Head of caudate nucleus (tissue), 42 donors: ENCODE measurements at places on chromosomes 1 and 21.
A peak's percentile ranks its signal among the peaks of the same experiment; 100 is the strongest.

DNA sequence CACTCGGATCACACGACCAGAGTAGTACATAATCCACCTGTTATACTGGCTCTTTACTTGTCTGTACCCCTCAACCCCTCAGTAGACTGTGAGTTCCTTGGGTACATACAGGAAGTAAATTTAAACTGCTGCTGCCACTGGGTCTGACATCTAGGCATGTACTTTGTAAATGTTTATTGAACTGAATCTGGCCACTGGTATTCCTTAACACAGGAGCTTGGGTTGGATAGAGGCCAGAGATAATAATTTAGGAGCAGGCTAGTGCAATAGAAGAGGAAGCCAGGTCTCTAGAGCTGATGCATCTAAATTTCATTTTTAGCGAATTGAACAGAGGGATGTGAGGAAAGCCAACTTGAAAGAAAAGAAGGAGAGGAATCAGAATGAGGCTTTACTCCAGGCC, 12.4 kb downstream of the TTC4 start:
- no peak for DNase-seq

- DNase-seq: no peak
These were observed 15.8 kb downstream of the PLPP3 start for GRCh38 chr1:56563568-56563967.

DNA sequence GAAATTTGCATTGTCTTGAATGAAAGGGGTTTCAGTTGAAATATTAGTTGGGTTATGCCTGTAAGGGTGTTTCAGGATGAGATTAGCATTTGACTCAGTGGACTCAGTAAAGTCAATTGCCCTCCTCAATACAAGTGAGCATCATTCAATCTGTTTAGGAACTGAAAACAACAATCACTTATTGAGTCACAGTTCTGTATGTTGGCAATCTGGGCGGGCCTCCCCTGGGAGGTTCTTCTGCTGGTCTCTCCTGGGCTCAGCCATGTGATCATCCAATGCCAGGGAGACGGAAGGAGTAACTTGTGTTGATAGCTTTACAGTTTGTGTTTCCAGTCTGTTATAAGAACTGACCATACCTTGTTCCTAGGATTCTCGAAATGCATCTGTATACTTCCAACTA, 262.9 kb upstream of the RUNX1 start:
- DNase-seq: no peak

- no peak for DNase-seq
These were observed 63.6 kb downstream of the TMEM53 start for GRCh38 chr1:44610527-44611148.

GRCh38 chr21:26686278-26686677, 113.2 kb upstream of the CYYR1 start:
- no peak for DNase-seq

DNA sequence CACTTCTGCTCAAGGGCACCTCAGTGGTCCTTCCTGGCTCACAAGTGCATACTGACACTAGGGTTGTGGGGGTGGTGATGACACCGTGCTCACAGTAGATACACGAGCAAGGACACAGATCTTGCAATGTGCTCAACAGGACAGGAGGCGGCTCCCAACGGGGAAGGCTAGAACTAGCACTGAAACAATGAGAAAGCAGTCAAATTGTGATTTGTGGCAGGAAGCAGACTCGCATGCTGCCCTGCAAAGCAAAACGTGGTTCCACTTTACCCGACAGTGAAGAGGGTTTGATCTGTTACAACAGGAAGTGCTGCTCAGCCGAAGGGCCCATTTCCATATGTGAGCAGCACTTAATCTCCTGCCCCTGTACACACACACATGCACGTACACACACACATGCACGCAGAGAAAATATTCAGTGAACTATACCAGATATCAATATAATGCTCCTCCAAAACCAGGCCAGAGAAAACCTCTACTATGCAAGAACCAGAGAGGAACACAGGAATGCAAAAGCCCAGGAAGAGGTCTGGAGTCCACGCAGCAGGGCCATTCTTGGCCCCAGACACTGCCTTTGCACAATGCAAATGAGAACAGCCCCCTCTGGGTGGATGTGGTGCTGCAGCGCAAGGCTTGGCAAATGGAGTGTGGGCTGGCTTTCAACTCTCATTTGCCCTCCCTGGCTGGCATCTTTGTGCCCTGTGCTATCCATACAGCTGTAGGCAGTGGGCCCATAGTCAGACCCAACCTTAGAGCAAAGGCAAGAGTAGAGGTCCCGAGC, 47.1 kb downstream of the KANK4 start:
- no peak for DNase-seq

- peak; percentile 53 for DNase-seq
These were observed 774 bp upstream of the DYRK1A start for GRCh38 chr21:37365517-37366481.

DNA sequence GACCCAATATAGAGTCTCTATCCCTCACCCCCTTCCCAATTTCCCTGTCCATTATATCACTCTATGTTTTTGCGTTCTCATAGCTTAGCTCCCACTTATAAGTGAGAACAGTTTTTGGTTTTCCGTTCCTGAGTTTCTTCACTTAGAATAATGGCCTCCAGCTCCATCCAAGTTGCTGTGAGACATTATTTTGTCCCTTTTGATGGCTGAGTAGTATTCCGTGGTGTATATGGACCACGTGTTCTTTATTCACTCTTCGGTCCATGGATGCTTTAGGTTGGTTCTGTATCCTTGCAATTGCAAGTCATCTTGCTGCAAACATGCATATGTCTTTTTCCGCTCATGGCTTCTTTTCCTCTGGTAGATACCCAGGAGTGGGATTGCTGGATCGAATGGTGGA, 54.3 kb downstream of the AGPAT3 start:
- no peak for DNase-seq

- peak; percentile 56 for DNase-seq
These were observed 511 bp downstream of the DNTTIP2 start for GRCh38 chr1:93878501-93878888.

DNA sequence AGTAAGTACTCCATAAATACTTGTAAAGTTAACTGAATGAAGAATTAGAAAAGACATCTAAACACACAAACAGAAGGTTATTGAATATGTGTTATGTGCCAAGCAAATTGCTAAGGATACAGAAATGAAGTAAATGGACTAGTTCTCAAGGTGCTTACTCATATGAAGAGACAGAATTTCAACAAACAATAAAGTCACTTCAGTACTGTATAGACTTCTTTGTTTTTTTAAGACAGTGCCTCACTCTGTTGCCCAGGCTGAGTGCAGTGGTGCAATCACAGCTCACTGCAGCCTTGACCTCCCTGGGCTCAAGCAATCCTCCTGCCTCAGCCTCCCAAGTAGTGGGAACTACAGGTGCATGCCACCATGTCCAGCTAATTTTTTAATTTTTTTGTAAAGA, 57.3 kb downstream of the SERBP1 start:
- DNase-seq: no peak

DNA sequence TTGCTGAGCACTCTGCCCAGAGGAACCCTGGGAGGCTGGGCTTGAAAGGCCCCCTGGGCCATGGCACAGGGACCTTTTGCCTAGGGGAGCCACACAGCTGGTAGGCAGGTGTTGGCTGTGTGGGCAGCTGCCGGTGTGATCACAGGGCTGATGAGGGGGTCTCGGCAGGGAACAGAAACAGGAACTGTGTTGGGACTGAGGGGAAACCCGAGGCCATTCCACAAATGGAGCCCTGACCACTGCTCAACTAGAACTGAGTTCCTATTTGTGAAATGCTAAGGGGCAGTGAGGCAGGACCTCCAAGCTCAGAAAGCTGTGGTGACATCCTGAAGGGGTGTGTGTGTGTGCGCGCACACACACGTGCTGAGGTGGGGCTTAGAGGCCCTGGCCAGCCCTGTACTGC, 6.4 kb upstream of the THEM5 start:
- no peak for DNase-seq

- no peak for DNase-seq
These were observed 62.7 kb upstream of the IPO9 start for GRCh38 chr1:201766131-201766866.

DNA sequence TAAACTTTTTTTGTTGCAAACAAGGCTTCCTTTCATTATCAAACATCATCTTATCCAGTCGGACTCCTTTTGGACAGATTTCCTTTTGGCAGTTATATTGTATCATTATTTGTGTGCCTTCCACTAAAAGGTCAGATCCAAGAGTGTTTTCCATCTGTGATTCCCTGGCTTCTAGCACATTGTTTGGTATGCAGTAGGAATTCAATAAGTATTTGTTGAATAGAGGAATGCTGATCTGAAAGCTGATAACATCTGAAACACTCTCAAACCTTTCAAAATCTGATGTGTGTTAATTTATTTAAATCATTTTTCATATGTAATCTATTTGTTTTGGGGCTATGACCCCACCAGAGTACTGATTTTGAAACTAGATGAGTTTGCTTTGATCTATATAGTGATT, 39.0 kb downstream of the NDC1 start:
- no peak for DNase-seq

DNA sequence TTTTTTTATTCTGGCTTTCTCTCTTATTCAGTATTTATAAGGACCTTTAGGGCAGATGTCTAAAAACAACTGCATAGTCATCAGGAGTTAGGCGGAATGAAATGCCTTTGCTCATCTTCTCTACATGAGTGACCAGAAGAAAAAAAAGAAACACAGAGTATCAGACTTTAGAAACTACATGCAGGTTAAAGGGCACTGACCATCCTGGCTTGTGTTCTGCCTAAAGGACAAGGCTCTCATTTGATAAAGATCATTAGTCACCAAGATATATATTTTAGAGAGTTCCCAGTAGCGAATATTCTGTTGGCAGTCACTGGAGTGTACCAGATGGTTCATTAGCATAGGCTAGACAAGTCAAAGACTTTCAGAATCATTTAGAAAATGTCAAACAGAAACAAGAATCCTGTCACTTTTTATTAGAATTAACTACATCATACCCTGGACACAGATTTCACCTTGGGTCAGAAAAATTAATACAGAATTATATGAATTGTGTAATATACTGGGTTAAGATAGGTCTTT, 145.6 kb downstream of the NR5A2 start:
- no peak for DNase-seq

DNA sequence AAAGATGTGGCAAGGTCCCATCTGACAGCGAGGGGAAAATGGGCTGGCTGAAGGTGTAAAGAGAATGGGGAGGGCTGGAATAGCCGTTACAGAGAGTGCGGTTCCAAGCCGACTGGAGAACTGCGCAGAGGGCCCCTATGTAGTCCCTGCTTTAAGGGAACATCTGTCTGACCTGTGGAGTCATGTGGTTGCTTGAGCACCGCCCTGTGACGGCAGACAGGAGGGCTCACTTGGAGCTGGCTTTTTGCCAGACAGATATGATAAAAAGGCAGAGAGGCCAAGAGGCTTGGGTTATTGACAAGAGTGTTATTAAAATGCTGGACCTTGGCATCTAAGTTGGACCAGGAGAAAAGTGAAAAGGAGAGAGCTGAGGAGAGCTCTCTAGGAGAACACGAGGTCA, 5.9 kb upstream of the PTPRF start:
- no peak for DNase-seq

GRCh38 chr21:28883931-28884330, 108.7 kb downstream of the LTN1 start:
- no peak for DNase-seq

DNA sequence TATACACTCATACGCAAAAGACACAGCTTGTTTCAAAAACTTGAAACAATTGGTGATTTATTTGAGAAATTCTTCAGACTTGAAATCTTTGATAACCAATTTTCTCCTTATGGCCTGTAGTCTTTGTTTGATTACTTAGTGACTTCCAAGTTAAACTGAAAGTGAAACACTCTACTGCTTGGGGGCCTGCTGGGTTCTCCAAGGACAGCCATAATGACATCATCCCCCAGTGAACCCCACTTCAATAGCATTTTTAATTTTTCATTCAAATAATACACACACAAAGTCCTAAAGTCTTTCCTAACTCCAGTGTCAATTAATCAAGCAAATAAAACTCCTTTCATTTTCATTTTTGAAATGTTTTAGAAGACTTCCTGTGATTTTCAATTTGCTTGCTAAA, 59.2 kb downstream of the KRTAP19-8 start:
- no peak for DNase-seq

- DNase-seq: no peak
These were observed 5.8 kb downstream of the UBE2U start for GRCh38 chr1:64209221-64209620.

- DNase-seq: no peak
These were observed 42.7 kb upstream of the SLC19A2 start for GRCh38 chr1:169528215-169529067.

DNA sequence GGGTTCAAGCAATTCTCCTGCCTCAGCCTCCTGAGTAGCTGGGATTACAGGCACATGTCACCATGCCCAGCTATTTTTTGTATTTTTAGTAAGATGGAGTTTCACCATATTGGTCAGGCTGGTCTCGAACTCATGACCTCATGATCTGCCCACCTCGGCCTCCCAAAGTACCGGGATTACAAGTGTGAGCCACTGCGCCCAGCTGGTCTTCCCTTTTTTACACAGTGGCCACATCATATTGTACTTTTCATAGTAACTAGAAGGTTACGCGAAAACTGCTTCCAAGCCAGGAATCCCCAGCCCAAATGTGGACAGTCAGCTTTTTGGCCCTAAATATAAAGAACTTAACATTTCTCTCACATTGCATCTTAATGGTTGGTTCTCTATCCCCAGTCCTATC, 4.2 kb downstream of the VASH2 start:
- DNase-seq: no peak

DNA sequence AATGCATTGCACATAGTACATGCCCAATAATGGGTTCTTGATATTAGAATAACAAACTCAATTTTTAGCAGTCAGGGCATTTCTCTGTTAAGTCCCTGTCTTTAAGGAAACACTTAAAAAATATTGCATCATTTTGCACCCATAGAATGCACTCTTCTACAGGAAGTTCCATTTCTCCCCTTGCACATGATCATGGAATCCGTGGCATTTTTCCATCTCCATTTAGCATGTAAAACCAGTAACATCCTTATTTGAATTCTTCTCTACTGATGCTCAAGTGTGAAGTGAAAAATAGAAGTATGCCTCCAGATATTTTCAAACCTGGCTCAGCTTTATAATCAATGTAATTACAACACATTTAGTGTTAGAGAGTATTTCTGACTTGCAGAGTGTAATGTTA, 192.8 kb downstream of the RWDD3 start:
- DNase-seq: no peak

DNA sequence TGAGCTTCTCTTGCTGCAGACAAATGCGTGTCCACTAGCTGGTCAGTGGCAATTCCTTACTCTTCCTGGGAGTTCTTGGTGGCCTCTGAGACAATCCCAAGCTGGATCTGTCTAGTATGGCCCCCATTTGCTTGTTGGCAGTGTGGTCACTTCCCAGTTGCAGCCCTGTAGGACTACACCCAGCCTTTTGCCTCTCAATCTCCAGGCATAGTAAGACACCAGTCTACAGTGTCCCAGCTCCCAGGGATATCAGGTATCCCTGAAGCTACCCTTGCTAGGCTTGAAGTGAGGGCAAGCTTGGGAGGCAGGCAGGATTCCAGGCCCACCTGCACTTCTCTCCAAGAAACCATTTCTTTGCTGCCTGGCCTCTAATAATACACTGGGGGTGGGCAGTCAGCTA, 316.6 kb downstream of the RYR2 start:
- no peak for DNase-seq

DNA sequence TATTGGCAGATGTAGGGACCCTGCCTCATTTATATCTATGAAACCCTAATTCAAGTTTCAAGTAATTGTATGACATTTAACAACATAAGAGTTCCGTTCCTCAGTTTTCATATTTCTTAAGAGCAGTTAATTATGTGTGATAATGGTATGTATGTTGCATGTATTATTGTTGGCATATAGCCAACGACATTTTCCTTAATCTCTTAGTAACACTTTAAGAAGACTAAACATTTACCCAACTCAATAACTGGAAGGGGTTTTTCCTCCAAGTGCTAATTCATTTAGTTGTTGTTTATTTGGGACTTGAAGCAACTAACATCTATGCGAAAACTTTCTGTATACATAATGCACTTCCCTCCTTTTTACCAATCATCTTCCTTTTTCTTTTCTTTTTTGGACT, 1.5 kb upstream of the RALGPS2 start:
- no peak for DNase-seq
